ENCODE measurements at places on chromosomes 12 and 14. TPM values are rescaled to one million over a fixed set of nuclear protein-coding genes. Genes with fewer than 3 reads are reported as not detected.
A peak's percentile ranks its signal among the peaks of the same experiment; 100 is the strongest.

The MYO1H gene
- not detected for total RNA-seq

The AQP2 gene
- total RNA-seq: 0.92 TPM

The RFLNA gene
- 19.2 TPM for total RNA-seq

The SCNN1A gene
- 486 TPM for total RNA-seq

The TMEM121 gene
- total RNA-seq: 2.2 TPM

The CMKLR1 gene
- total RNA-seq: 0.45 TPM

The CCDC63 gene
- total RNA-seq: not detected

The ZFC3H1 gene
- total RNA-seq: 574 TPM

- H3K27ac ChIP-seq: no peak overlapping the region
- H3K27me3 ChIP-seq: no peaks in the 10 kb centered on the region
- no peaks in the 10 kb centered on the region for H3K36me3 ChIP-seq
These were observed 502.7 kb downstream of the SOX5 start for GRCh38 chr12:23446746-23447145.

- H3K4me1 ChIP-seq: peaks cover 51% of the 10 kb centered on the region
- no peak overlapping the region for H3K4me3 ChIP-seq
- no peaks in the 10 kb centered on the region for H3K27me3 ChIP-seq
These were observed 111.9 kb downstream of the CALM1 start for GRCh38 chr14:90508536-90509254.

DNA sequence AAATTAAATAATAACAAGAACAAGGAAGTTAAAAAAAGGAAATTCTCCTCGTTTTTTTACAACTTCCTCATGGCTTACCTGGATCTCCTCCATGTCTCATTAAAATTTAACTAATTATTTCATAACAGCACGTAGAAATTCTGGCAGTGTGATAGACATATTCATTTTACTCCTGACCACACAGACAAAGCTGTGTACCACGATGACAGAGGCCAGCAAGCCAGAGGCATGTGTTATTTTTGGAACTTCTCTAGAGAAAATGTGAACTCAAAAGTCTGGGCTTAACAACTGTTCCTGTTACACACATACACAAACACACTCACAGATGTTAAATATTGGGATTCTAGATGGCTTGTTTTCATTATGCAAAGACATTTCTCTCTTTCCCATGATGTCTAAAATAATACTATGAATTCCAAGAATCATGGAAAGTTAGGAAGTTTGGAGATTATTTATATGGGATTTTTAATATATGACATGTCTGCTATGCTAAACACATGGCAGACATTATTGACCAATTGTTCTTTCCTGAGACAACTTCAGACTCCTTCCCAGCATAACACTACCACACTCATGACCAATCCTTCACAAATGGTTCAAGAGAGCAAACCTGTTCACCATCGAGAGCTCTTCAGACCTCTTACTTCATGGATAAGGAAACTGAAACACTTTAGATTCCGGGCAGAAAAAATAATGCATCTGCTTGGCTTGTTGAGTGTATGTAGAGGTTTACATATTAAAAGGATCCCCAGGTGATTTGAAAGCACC, 158.7 kb downstream of the DACT1 start:
- no peaks in the 10 kb centered on the region for H3K27me3 ChIP-seq
- H3K36me3 ChIP-seq: no peaks in the 10 kb centered on the region
- H3K4me1 ChIP-seq: no peaks in the 10 kb centered on the region
- H3K4me3 ChIP-seq: no peak overlapping the region

- H3K4me3 ChIP-seq: no peak overlapping the region
- no peak for DNase-seq
- H3K27ac ChIP-seq: no peak overlapping the region
- no peaks in the 10 kb centered on the region for H3K27me3 ChIP-seq
These were observed 190.1 kb downstream of the TTC8 start for GRCh38 chr14:89014569-89014850.

- DNase-seq: no peak
- H3K27ac ChIP-seq: no peak overlapping the region
- peaks cover 16% of the 10 kb centered on the region for H3K4me1 ChIP-seq
- H3K36me3 ChIP-seq: peaks cover under 1% of the 10 kb centered on the region
These were observed 232.1 kb downstream of the MON2 start for GRCh38 chr12:62698701-62699101.

- no peak overlapping the region for H3K27ac ChIP-seq
- no peaks in the 10 kb centered on the region for H3K27me3 ChIP-seq
- no peak overlapping the region for H3K4me3 ChIP-seq
- DNase-seq: no peak
- H3K36me3 ChIP-seq: no peaks in the 10 kb centered on the region
- no peaks in the 10 kb centered on the region for H3K4me1 ChIP-seq
These were observed 122.1 kb downstream of the CPNE8 start for GRCh38 chr12:38783304-38783703.

GRCh38 chr12:65022421-65022820, 98.7 kb downstream of the WIF1 start:
- DNase-seq: peak; percentile 75
- no peak overlapping the region for H3K4me3 ChIP-seq
- H3K27ac ChIP-seq: no peak overlapping the region
- H3K36me3 ChIP-seq: no peaks in the 10 kb centered on the region
- no peaks in the 10 kb centered on the region for H3K4me1 ChIP-seq
- H3K27me3 ChIP-seq: no peaks in the 10 kb centered on the region

DNA sequence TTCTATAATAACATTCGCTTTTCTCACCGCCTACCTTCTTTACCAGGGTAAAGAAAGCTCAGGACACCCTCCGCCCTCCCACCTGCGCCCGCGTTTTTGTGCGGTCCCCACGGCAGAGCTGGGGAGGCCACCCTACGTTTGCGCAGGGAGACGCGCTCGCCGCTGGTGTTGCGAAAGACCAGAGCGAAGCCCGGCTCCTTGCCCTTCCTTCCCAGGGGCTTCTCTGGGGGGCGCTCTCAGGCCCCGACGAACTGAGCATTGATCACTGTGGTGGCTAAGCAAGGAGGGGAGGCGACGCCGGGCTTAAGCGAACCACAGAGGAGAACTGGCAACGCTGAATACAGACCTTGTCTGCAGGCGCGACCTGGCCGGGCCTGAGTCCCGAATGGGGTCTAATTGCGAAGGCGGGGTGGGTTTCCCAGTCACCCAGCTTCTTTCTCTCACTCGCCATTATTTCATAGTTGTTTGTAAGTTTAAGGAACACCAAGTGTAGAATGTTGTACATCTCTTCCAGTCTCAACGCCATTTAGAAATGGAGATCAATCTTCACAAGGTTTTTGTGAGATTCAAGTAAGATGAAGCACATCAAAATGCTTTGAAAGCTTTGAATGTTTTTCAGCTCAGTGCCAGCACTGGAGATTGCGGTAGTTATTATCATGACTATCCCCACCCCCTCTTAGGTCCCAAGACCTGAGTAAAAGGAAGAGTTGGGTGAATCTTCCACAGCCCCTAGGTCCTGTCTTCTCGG, 1.7 kb upstream of the NKX2-1 start:
- no peaks in the 10 kb centered on the region for H3K36me3 ChIP-seq
- DNase-seq: no peak
- no peak overlapping the region for H3K27ac ChIP-seq
- no peak overlapping the region for H3K4me3 ChIP-seq

DNA sequence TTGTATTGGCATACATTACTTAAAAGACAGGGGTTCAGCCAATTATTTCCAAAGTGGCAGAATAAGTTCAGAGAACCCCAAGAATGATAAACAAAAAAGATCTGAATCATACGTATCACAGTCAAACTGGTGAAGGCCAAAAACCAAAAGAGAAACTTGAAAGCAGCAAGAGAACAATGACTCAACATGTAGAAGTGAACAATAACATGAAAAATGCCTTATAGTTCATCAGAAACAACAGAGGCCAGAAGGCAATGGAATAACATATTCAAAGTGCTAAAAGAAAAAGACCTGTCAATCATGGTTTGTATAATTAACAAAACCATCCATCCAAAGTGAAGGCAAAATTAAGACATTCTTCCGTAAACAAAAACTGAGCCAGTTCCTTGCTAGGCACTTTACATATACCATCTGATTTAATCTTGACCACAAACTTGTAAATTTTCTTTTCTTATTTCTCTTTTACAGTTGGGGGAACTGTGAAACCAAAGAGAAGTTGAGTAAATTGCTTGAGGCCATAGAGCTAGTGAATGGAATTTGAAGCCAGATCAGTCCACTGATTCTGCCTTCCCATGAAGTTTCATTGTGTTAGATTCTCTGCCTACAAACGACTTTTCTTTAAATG, 232.1 kb upstream of the SEL1L start:
- H3K4me3 ChIP-seq: no peak overlapping the region
- no peak overlapping the region for H3K27ac ChIP-seq
- DNase-seq: no peak
- no peaks in the 10 kb centered on the region for H3K27me3 ChIP-seq
- H3K4me1 ChIP-seq: no peaks in the 10 kb centered on the region
- H3K36me3 ChIP-seq: no peaks in the 10 kb centered on the region

DNA sequence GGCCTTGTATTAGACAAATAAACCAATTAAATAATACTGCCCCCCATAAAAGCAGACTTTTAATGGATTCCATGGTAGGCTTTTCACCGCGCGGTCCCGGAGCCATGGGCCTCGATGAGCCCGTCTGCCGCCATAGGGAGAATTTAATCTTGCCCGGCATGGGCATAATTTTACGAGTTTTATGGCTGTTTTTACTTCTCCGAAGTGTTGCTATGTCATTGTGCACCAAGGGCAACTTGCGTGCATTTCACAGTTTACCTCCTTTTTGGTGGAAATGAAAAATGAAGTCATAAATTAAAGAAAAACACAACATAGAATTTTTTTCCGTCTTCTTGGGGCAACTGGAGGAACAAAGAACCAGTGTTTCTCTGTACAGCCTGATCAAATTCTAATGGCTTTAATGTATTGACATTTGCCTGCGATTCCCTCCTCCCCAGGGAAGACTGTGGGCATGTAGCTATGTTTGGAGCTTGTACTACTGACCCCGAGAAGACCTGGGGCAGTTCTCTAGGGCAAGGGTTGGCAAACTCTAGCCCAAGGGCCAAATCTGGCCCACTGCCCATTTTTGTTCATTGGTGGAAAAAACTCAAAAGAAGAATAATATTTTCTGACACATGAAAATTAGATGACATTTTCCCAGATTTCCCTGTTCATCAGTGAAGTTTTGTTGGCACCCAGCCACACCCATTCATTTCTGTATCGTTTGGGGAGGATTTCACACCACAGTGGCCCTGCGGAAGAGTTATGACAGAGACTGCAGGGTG, 142.7 kb downstream of the CHST11 start:
- H3K4me1 ChIP-seq: peaks cover 86% of the 10 kb centered on the region
- no peak overlapping the region for H3K4me3 ChIP-seq
- no peaks in the 10 kb centered on the region for H3K27me3 ChIP-seq

- no peaks in the 10 kb centered on the region for H3K36me3 ChIP-seq
- H3K27ac ChIP-seq: no peak overlapping the region
- no peaks in the 10 kb centered on the region for H3K27me3 ChIP-seq
- H3K4me3 ChIP-seq: no peak overlapping the region
- H3K4me1 ChIP-seq: no peaks in the 10 kb centered on the region
These were observed 64.1 kb upstream of the OTX2 start for GRCh38 chr14:56874375-56874774.

DNA sequence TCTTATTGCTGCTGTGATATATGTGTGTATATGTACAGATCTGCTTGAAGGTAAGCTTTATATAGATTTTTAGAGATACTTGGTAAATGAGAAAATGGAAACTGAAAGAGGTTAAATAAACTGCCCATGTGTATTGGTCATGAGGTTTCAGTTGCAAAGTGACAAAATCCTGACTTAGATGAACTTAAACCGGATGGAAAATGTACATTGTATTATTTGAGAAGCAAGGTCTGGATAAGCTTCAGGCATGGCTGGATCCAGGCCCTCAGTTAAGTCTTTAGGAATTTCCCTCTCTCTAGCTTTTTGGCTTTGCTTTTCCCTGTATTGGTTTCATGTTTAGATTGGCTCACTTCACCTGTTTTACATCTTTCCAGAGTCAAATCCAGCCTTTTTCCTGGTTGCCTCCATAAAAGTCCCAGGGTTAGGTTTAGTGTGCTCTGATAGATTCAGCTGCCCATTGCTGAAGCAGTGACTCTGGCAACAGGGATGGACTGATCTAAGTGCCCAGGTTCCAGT, 21.0 kb upstream of the MAP1LC3B2 start:
- H3K27me3 ChIP-seq: no peaks in the 10 kb centered on the region
- peak overlapping the region; percentile 45 for H3K27ac ChIP-seq
- H3K4me3 ChIP-seq: no peak overlapping the region
- peaks cover 40% of the 10 kb centered on the region for H3K4me1 ChIP-seq
- H3K36me3 ChIP-seq: no peaks in the 10 kb centered on the region

DNA sequence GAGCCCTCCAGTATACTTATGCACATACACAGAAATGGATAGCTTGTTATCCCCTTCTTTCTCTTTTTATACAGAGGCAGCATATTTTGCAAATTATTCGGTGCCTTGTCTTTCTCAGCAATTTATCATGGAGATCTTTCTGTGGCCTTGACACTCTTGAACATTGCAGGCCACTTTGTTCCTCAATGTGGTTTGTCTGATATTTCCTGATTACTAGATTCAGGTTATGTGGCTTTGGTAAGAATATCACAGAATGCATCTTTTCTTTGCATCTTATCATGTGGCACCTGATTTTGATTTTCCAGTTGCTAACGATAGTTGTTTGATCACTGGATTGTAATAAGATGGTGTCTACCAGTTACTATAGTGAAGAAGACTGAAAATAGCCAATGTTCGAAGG, 7.1 kb upstream of the SNRPF start:
- DNase-seq: no peak
- H3K27me3 ChIP-seq: no peaks in the 10 kb centered on the region
- no peaks in the 10 kb centered on the region for H3K36me3 ChIP-seq
- no peaks in the 10 kb centered on the region for H3K4me1 ChIP-seq

DNA sequence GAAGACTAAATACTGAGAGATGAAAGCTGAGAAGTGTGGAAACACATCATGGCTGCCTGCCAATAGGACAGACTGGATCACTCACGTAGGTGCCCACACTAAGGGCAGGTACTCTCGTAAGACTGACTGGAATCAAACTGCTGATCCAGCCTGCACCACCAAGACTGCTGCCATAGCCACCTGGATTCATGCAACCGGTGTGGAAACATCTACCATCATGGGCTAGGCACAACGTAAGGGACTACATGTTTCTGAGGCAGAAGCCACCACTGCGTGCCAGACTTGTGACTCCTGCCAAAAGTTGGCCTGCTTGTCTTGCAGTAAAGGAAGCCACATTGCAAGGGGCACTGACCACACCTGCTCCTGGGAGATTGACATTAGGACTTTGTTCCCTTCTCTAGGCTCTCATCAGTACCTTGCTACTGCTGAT, 3.8 kb downstream of the POMT2 start:
- no peak for DNase-seq
- peaks cover 67% of the 10 kb centered on the region for H3K4me1 ChIP-seq
- no peak overlapping the region for H3K4me3 ChIP-seq
- H3K27ac ChIP-seq: no peak overlapping the region
